Stimulated activated CD4-positive, alpha-beta T cell treated with anti-CD3 and anti-CD28 coated beads, Interleukin-15, amount 100 ng/mL, for 24 hours (primary cell): ENCODE measurements at places on chromosomes 1 and 21.

DNA sequence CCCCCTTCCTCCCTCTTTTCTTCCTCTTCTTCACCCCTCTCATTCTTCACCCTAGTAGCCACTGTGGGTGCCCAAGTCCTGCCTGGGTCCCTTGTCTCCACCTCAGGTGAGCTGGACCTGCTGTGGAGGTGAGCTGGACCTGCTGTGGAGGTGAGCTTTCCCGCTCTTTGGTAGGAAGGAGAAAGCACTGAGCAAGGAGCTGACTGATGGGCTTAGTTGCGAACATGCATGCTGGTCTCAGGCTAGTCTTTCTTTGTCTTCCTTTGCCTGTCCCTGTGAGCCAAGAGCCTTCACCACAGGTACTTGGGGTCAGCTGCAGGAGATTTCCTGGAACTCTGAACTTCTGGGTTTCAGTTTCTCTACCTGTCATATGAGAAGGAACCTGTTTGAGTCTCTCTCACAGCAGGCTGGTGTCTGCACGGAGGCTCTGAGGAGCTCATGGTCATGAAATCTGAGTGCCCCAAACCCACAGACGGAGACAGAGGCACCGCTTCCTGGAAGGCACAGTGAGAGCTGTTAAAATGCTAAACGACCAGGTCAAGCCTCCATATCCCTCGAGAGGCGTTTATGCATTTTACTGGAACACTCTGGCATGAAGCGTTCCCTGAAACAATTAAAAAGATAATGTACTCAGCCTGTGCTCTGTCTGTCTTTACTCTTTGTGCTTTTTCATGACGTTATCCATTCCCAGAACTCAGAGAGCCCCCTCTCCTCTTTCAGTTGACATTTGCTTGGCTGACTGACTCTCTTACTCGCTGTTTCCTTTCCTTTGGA, 69.5 kb downstream of the RHOU start:
- peak; percentile 63 for DNase-seq

GRCh38 chr1:200153277-200154055, 126.0 kb downstream of the NR5A2 start:
- peak; percentile 62 for DNase-seq

DNA sequence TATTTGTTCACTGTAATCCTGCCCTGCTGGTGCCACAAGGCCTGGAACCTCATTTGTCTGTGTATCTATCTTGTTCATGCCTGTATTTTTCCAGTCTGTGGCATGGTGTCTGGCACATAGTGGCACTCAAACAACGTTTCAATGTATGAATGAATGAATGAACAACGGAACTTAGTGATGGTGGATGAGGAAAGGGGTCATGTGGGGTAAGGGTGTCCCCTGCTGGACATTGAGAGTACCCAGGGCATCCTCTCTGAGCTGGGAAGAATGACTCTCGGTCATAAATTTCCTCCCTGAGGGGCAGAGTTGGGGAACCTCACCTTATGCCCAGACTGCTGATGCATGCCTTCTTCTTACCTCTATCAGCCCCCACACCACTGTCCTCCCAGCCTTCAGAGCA, 18.9 kb upstream of the ZNF683 start:
- DNase-seq: peak; percentile 46

DNA sequence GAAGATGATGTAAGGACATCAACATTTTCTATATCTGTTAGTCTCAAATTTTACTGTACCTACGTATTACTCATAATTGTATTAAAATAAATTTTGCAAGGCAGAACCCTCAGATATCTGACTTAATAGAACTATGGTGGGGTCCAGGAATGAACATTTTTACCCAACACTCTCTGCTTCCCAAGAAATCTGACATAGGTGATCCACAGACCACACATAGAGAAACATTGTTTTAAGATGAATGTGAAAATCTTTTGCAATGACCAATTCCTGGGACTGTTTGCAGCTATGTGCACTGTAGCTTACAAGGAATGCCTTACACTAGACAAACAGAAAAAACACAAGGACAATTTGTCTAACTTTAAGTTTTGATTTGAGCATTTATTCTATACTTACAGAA, 645.6 kb upstream of the ADGRL2 start:
- no peak for DNase-seq

- peak; percentile 63 for DNase-seq
These were observed 1.8 kb downstream of the PLEKHO1 start for GRCh38 chr1:150151291-150152181.

DNA sequence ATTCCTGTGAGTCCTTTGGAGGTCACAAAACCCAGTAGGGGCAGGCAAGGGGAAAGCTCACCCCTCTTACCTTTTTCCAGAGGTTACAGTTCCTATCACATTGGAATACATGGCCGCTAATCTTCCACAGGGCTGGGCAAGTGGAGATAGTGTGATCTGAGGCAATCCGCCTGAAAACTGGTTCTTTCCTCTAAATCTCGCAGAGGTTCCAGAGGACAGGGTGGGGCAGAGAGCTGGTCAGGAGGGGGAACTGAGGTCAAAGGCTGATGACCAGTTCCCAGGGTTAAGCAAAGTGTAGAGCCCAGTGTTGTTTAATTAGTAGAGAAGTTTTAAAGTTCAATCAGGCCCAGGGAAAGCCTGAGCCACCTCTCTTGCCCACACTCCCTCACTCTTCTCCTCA, at the start of gene SERPINC1:
TSS of gene SERPINC1 (minus strand) at position 179 of the 400 bp plus-strand sequence. CDS start at position 111, 68 bp downstream.
- DNase-seq: no peak

DNA sequence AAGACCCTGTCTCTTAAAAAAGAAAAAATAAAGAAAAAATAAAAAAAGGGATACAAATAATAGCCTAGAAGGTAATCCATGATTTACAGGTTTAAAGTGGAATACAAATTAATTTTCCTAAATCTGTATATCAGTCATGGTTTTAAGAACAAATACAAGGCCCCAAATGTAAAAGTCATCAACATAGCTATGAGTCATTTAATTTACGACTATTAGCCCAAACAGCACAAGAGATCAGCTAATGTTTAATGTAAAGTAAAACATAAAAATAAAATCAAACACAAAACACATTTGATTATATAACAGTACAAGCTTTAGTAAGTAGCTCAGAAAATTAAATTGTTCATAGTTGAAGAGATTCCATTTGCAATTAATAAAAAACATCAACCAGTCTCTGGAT, 20.3 kb upstream of the TAL1 start:
- DNase-seq: no peak

GRCh38 chr1:203581841-203582240, 44.8 kb upstream of the ATP2B4 start:
- DNase-seq: no peak

DNA sequence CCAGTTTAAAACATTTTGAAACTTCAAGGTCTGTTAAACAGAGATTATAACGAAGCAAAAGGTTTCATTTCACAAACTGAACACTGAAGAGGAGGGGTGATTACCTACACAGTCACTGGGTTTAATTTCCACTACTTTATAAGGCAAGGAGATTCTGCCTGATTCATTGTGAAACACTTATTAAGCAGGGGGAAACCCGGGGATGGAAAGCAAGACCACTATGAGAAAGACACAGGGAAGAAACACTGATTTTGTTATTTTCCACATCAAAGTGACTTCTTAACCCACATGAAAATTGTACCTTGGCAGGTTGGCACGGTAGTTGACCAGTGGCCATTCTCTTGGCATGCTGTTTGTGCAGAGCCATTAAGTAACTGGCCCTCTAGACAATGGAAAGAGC, 8.1 kb upstream of the F5 start:
- DNase-seq: peak; percentile 56

DNA sequence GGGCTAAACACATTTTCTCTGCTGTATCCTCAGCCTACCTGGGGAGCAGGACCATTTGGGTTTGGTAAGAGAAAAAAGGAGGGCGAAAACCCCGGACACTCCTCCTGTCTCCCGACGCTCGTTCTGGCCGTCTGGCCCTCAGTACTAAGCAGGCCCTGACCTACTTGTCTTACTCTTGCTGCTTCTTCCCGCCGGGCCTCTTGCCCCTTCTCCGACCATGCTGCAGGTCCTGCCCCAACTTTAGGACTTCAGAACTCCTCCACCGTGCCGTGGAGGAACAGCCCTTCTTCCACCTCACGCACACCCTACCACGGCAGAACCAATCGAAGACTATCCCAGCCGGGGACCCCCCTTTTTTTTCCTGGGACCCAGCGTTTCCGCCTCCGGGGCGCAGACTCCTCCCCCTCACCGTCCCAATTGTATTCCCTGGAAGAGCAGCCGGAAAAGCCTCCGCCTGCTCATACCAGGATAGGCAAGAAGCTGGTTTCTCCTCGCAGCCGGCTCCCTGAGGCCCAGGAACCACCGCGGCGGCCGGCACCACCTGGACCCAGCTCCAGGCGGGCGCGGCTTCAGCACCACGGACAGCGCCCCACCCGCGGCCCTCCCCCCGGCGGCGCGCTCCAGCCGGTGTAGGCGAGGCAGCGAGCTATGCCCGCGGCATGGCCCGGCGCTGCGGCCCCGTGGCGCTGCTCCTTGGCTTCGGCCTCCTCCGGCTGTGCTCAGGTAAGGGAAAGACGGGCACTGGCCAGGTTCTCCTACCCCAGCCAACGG, at the start of gene CHRNB2:
TSS of gene CHRNB2 (plus strand) at position 393 of the 771 bp plus-strand sequence. CDS start at position 660, 267 bp downstream.
- peak; percentile 74 for DNase-seq

DNA sequence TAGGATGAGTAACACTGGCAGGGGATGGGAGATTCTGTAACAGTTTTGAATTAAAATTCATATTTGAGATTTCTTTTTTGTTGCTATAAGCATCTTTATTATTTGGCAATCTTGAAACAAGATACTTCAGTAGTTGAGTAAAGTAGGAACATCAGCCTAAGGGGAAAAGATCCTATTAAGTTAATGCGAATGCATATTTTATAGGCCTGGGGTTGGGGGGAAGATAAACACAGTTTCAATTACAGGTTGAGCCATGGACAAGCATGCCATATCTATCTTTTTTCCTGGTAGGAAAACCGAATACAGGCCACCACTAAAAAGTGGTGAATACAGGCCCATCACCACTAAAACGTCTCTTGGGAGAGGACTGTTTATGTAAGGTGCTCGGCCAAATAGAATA, 32.3 kb downstream of the SMAP2 start:
- DNase-seq: no peak

- no peak for DNase-seq
These were observed 6.7 kb downstream of the CR1L start for GRCh38 chr1:207651583-207651982.

- DNase-seq: no peak
These were observed 55.2 kb downstream of the BRWD1 start for GRCh38 chr21:39258207-39258606.

- no peak for DNase-seq
These were observed 125.6 kb upstream of the ADAR start for GRCh38 chr1:154733621-154734020.

- no peak for DNase-seq
These were observed 106.8 kb downstream of the EPHB2 start for GRCh38 chr1:22817462-22817861.

GRCh38 chr1:2326524-2326923, 64.8 kb downstream of the MORN1 start:
- no peak for DNase-seq

- no peak for DNase-seq
These were observed 5.3 kb upstream of the DPYD start for GRCh38 chr1:97926017-97926708.

GRCh38 chr1:194215448-194215847, 1029.0 kb upstream of the B3GALT2 start:
- no peak for DNase-seq

GRCh38 chr1:94909486-94909885, 17.4 kb downstream of the CNN3 start:
- no peak for DNase-seq
